Upper lobe of left lung (tissue), 6 donors: ENCODE measurements at places on chromosomes 5 and 9.

- no peak for DNase-seq
These were observed 105.7 kb downstream of the TMC1 start for GRCh38 chr9:72627147-72627546.

DNA sequence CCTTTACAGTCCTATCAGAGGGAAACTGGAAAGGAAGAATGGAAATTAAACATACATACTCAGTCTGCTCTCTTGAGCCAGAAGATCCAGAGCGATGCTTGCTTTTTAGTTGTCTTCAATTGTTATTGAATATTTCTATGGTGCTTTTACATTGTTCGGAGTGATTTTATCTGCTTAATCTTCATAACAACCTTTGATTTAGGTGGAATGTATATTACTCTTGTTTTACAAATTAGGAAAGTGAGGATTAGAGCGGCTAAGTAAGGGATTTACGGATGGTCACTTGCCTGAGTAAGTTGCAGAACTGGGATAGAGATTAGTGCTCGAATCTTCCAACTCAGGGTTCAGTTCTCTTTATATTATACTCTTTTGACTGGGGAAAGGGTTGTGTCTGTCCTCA is 69.1 kb downstream of the PBX3 start:
- DNase-seq, result no peak

DNA sequence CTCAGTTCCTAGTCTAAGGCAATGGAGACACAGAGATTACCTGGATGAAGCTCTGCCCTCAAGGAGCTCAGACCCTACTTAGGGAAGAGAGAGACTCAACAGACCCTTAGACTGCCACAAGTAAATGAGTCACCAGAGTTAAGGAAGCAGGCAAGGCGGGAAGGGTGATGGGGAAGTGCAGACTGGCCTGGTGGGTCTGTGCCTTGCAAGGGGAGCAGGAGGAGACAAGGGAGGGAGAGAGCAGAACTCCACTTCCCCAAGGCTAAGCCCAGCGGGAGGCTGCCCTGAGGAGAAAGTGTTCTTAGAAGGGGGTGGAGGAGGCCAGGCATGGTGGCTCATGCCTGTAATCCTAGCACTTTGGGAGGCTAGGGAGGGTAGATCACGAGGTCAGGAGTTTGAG is 83.7 kb downstream of the HRH2 start:
- DNase-seq, result no peak

DNA sequence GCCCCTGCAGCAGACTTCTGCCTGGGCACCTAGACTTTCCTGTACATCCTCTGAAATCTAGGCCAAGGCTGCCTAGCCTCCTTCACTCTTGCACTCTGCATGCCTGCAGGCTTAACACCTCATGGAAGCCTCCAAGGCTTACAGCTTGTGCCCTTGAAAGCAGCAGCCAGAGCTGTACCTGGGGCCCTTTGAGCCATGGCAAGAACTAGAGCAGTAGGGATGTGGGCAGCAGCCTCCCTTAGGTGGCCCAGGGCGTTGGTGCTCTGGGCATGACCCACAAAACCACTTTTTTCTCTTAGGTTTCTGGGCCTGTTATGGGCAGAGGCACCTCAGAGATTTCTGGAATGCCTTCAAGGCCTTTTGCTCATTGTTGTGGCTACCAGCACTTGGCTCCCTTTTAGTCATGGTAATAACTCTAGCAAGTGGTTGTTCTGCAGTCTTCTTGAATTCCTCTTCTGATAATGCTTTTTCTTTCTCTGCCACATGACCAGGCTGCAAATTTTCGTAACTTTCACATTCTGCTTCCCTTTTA is 606.2 kb downstream of the TLE4 start:
- no peak for DNase-seq

- no peak for DNase-seq
These were observed 65.0 kb upstream of the FBXW11 start for GRCh38 chr5:172071309-172071875.

DNA sequence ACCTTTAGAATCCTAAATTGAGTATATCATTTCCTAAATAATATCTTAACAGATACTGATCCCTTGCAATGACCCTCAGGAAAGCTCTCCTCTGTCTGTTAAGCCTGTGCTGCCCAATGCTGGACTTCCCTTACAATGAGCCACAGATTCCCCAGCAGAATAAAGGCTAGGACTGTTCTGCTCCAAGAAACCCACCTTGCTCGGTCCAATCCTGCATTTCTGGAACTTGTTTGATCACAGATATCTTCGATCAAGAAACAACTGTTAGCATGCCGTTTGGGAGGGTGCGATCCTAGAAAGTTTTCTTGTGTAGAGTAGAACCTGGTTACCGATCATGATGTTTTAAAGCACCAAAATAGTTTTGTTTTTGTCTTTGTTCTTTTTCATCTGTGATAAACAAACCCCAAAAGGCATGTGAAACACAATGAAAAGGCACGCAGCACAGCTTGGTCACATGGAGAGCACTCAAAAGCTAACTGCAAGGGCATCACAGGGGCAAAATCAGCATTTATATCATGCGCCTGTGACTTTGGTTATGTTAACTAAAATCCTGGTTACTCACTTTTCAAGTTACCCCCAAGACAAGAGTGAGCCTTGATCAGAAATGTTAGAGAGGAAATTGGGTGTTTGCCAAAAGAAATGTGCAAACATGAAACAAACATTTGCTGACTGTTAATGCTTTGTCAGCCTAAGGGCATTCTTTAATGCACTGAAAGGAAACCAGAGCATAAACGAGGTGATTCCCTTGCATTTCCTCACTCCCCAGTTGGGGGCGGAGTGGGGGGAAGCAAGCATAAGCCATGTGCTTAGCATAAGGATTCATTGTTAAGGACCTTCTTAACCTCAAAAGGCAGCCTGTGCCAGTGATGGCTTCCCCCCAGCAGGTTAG is 61.9 kb upstream of the ADAMTS16 start:
- DNase-seq, result no peak

GRCh38 chr9:123637945-123638634 is 282.1 kb downstream of the CRB2 start:
- no peak for DNase-seq

GRCh38 chr5:26427281-26427680 is 611.1 kb downstream of the CDH9 start:
- no peak for DNase-seq

GRCh38 chr9:35791297-35791921 is at the start of gene NPR2:
TSS of gene NPR2 (plus strand) at chr9:35791591. CDS start at chr9:35792409, 818 bp downstream.
- DNase-seq, result no peak

DNA sequence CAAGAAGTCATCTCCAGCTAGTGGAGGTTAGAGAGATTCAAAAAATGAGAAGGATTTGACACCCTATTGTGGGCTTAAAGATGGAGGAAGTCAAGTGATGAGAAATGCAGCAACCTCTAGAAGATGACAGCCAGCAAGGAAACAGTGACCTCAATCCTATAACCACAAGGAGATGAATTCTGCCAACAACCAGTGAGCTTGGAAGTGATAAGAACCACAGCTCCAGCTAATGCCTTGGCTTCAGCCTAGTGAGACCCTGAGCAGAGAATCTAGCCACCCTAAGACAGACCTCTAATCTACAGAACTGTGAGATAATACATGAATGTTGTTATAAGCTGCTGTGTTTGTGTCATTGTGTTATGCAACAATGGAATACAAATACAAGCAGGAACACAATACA is 262.4 kb downstream of the GRIA1 start:
- DNase-seq, result no peak

DNA sequence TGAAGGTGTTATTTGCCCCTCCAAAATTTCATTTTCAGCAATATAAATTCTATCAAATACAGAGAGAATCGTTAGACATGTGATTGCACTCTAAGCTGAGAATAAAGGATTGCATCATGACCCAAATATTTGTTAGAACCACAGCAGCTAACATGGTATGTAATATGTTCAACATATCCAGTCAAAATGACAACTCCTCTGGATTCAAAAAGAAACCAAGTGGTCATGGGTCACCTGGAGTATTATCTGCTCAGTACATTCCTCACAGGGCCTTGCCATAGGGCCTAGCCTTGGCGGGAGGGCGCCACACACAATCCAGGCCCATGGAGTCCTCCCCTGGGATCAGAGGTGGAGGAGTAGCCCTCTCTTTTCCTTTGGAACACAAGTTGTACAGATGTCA is 179.2 kb downstream of the HSD17B3 start:
- peak; percentile 13 for DNase-seq

DNA sequence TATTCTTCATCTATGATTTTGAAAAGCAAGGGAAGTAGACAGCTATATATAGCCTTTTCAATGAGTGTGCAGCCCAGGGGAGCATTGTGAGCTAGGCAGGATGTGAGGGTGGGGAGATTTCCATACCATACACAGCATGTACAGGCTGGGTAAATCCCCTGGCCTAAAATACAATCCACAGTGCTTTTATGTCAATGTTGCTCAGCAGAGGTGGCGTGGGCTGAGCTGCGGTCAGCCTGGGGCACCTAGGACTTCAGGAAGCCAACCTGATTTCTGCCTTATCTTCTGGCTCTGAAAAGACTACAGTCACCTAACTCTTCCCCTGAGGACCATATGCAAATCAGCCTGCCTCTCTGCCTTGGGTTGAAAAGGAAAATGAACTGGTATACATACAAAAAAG is 6.3 kb upstream of the GARIN3 start:
- DNase-seq, result peak; percentile 21

- DNase-seq, result no peak
These were observed 64.5 kb downstream of the SFXN1 start for GRCh38 chr5:175542966-175543235.

DNA sequence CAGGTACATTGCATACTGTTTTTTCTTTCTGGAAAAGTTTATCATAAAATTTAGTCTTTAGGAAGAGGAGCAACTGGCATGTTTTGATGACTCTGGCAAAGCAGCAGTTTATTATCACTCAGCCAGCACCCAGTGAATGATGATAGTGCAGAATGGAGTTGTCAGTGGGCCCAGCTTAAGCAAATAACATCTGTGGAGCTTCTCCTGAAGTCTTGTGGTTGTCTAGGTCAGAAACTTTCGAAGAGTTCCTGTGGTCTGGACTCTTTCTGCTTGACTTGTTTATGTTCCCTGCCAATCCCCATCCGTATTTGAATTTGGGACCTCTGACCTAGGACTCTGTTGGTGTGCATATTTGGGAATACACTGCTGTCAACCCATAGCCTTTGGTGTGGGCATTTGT is 38.1 kb upstream of the C5orf47 start:
- no peak for DNase-seq

- DNase-seq, result no peak
These were observed 12.8 kb downstream of the EXOC3 start for GRCh38 chr5:455806-456205.

DNA sequence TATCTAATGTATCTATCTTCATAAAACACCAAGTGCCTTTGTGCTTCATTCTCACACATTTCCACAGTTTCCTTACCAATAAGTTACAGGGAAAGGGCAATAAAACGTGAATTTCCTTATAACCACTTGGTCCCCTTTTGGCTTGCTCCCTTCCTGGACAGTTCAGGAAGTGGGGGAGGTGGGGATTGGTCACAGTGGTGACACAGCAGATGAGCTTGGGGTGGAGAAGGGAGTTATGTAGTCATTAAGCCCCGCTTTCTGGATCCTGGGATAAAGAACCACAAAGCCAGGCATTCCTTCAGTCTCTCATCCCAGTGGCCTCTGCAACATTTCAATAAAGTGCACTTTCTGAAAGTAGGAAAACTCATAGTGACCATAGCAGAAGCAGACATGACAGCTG is 47.1 kb upstream of the FYB1 start:
- no peak for DNase-seq

DNA sequence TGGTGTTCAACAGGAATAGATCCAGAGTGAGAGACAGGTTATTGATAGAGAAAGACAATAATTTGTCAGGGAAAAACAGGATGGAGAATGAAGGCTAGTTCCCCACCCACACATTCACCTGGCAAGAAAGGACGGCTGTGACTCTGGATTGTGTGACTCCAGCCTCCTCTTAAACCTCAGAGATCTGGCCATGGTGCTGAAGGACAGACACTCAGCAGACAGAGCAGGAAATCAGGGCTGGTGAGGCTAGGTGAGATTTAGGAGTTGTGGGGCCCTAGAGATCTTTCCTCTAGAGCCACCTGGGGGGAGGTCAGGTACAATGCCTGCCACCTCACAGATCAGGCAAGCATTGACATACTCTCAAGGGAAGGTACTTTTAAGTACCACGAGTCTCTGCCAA is 15.2 kb downstream of the OR1B1 start:
- no peak for DNase-seq

GRCh38 chr5:34967540-34967939 is 38.2 kb downstream of the DNAJC21 start:
- no peak for DNase-seq

- peak; percentile 75 for DNase-seq
These were observed 56.7 kb upstream of the SLC28A3 start for GRCh38 chr9:84397151-84397728.

DNA sequence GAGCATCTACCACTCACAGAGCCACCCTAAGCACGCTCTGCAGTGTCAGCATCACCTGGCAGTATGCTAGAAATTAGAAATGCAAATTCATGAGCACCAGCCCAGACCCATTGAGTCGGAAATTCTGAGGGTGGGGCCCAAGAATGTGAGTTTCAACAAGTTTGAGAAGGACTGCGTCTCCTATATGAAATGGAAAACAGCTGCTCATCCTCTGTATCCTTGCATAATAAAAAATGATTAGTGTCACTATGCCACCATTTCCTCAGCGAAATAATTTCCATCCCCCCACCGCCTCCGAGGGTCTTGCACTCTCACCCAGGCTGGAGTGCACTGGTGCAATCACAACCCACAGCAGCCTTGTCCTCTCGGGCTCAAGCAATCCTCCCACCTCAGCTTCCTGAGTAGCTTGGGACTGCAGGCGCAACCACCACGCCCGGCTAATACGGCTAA is 1.3 kb upstream of the IQGAP2 start:
- no peak for DNase-seq

- no peak for DNase-seq
These were observed 36.9 kb downstream of the SPRY4 start for GRCh38 chr5:142287973-142288313.

DNA sequence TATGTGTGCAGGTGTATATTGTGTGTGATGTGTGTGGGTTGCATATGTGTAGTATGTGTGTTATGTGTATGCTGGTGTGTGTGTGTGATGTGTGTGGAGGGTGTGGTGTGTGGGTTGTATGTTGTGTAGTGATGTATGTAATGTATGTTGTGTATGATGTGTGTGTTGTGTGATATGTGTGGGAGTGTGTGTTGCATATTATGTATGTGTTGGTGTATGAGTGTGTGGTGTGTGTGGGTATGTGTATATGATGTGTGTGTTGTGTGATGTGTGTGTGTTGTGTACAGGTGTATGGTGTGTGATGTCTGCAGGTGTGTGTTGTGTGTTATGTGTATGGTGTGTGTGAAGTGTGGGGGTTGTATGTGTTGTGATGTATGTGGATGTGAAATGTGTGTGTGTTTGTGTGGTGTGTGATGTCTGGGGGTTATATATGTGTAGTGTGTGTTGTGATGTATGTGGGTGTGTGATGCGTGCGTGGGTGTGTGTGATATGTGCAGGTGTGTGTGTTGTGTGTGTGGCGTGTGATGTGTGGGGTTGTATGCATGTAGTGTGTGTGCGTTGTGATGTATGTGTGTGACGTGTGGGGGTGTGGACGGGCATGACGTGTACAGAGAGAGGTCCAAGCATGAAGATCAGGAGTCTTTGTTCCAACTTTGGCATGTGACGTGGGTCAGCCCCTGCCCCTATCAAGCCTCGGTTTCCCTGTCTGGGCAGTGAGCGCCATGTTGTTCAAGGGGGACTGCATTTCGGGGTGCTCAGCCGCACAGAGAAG is 8.5 kb upstream of the CRB2 start:
- DNase-seq, result no peak

- no peak for DNase-seq
These were observed 168.4 kb upstream of the MPDZ start for GRCh38 chr9:13447843-13448422.
